Memory B cell (primary cell): ENCODE measurements at places on chromosomes 13 and 19.

DNA sequence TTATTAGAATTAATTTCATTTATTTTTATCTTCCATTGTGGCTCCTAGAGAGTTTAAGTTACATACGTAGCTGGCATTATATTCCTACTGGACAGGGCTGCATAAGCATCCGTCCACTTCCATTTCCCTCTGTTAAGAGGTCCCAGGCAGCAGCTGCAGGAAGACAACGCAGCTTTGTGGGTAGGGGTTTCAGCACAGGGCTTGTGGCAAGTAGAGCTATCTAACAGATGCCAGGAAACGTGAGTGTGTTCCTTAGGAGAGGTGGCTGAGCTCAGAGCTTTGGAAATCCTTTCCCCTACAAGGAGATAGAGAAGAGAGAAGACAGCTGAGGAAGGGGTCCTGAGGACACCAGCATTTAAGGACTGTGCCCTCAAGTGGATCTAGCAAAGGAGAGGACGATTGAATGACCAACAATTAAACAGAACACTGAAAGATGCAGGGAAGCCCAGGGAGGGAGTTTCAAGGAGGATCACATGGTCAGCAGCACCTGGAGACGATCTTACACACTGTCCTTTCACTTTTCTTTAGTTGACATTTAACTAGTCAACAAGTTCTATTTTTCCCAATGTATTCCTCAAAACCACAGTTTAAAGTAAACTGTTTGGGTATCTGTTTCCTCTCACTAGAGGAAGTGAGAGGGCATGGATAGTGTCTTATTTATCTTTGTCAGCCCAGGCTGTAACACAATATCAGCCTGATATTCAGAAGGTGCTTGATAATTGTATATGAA is 2.3 kb upstream of the N4BP2L1 start:
- DNase-seq, result no peak

DNA sequence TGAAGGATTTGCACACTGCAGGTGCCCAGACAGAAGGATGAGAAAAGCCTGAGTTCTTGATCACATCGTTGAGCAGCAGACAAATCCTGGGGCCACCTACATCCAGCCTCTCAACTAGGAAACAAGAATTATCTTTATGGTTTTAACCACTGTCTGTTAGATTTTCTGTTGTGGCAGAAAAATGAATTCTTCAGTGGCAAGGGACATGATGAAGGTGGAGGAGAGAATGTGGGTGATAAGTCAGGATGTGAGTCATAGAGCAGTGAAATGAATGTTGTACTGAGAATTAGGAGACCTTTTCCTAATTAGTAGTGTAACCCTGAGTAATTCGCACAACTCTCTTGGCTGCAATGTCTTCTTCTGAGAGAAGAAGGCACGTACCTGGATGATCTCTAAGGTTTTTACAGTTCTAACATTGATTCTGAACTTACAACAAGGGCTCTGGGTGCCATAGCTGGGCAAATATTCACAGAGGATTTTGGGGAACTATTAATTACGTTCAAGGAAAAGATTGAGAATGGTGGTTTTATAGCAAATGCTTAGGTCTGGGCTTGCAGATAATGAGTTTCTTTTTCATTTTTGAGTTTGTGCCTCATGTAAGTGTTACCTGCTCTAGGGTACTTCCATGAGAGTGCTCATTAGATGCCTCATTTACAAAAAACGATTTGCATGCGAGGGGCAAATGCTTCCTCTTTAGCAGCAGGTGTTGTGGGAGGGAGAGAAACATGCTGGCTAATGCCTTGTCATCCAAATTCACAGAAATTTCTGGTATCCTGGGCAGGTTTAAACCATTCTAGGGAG is 111.0 kb upstream of the KL start:
- no peak for DNase-seq

GRCh38 chr13:39563470-39563735 is 39.6 kb downstream of the LHFPL6 start:
- no peak for DNase-seq

DNA sequence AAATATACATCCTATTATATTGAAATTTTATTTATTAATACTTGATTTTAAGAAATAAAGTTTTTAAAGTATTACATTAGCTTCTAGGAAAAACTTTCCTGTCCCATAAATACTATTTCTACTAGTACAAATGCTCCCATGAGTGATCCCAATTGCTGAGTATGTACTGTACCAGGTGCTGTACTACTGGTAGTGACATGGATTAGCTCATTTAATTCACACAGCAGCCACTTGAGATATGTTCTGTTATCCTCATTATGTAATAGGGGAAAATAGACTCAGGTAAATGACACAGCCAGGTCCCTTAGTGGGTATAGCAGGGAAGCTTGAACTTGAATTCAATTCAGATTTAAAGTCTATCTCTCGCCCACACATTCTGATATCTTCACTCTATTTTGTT is 363.1 kb downstream of the FGF14 start:
- no peak for DNase-seq

GRCh38 chr13:93603043-93603442 is 376.4 kb downstream of the GPC6 start:
- no peak for DNase-seq
